ENCODE measurements at places on chromosomes 2 and 18. TPM values are rescaled to one million over a fixed set of nuclear protein-coding genes. Genes with fewer than 3 reads are reported as not detected.

GRCh38 chr2:127884436-127884835, 1.3 kb downstream of the AMMECR1L start:
- DNase-seq = no peak

Gene CPO
- total RNA-seq = 0.32 TPM

Gene CHCHD5
- 18.3 TPM for total RNA-seq

Gene GAL3ST2
- total RNA-seq = not detected

- no peak for DNase-seq
These were observed 267.6 kb downstream of the TMX3 start for GRCh38 chr18:68447286-68447685.

Gene ZNF804A
- total RNA-seq = not detected

GRCh38 chr2:237033536-237034060, 52.1 kb upstream of the COPS8 start:
- no peak for DNase-seq

Gene RAD51AP2
- 0.06 TPM for total RNA-seq

GRCh38 chr18:49726675-49726963, 86.7 kb downstream of the ACAA2 start:
- no peak for DNase-seq
